ENCODE measurements at places on chromosomes 1 and 21. TPM values are rescaled to one million over a fixed set of nuclear protein-coding genes. Genes with fewer than 3 reads are reported as not detected.

Gene FRRS1
- 6.2 TPM for total RNA-seq

Gene PADI1
- total RNA-seq, result 0.18 TPM

DNA sequence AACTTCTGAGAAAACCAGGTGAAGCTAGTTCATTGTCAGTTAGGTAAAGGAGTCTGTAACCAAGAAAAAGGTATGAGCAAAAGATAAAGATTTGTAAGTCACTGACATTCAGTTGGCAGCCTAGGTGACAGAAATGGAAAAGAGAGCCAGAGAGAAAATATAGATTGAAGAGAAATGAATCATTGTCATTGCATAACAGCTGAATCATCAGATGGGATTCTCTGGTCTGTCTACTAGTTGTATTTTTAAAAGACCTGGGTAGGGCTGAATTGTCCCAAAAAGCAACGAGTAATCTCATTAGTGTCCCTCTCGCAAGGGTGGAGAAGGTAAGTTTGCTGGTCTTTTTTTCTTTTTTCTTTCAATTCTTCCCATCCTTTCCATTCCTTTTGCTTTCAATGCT is 36.6 kb downstream of the PTGS2 start:
- DNase-seq, result no peak
- peaks cover 4% of the 10 kb centered on the region for H3K4me1 ChIP-seq
- no peak overlapping the region for H3K27ac ChIP-seq
- no peaks in the 10 kb centered on the region for H3K27me3 ChIP-seq
- H3K36me3 ChIP-seq, result no peaks in the 10 kb centered on the region

DNA sequence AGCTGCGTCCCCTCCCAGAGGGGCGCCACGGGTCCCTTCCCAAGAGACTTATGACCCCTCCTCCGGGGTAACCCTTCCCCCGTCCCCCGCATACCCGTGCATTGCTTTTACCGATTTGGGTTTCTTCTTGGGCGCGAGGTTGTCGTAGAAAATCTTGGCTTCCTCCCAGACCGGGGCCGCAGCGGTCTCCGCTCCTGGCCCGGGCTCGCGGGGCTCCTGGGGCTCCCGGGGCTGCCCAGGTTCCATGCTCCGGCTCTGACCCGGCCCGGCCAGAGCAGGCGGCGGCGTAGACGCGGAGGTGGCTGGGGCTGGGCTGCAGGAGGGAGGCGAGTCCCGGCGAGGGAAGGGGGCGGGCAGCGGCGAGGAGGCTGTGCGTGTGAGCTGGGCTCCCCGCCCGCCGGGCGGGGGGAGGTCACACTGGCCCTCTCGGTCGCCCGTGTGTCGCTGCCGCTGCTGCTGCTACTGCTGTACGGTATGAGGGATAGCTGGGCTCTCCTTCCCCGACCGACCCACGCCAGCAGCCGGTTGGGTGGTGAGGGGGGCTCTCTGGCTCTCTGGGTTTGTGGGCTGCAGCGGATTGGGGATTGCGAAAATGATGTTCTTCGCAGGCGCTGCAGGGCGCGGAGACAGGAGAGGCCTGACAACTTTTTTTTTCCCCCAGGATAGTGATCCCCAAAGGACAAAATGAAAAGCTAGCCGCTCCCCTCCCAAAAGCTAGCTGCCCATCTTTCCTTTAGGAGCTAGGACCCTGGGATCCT is at the start of gene NT5C1A:
Gene NT5C1A, minus strand, starts transcription at position 315 of the 758 bp plus-strand sequence. Its CDS starts 69 bp downstream, at position 246.
- no peaks in the 10 kb centered on the region for H3K36me3 ChIP-seq
- peaks cover 100% of the 10 kb centered on the region for H3K27me3 ChIP-seq
- H3K4me1 ChIP-seq, result no peaks in the 10 kb centered on the region
- H3K4me3 ChIP-seq, result peak within 1 kb of the TSS; percentile 63
- no peak within 1 kb of the TSS for H3K27ac ChIP-seq
- peak; percentile 48 for DNase-seq

DNA sequence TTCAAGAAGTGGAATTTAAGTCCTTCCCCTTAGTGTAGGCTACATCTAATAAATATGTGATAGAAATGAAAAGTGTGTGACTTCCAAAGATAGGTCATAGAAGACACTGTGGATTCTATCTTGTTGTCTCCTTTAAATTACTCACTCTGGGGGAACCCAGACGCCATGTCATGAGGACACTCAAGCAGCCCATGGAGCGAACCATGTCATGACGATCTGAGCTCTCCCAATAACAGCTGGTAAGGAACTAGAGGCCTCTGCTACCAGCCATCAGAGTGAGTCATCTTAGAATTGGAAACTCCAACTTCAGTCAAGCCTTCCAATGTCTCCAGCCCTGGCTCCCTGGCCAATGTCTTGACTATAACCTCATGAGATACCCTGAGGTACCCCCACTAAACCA is 6.3 kb downstream of the COA7 start:
- H3K27me3 ChIP-seq, result no peaks in the 10 kb centered on the region
- H3K27ac ChIP-seq, result no peak overlapping the region
- DNase-seq, result no peak
- peaks cover 52% of the 10 kb centered on the region for H3K36me3 ChIP-seq
- H3K4me1 ChIP-seq, result peaks cover 8% of the 10 kb centered on the region
- no peak overlapping the region for H3K4me3 ChIP-seq

Gene OR2L3
- not detected for total RNA-seq

GRCh38 chr1:182888736-182889531 is 49.8 kb downstream of the DHX9 start:
- no peak overlapping the region for H3K4me3 ChIP-seq
- H3K27me3 ChIP-seq, result no peaks in the 10 kb centered on the region
- H3K27ac ChIP-seq, result peak overlapping the region; percentile 81
- peaks cover 12% of the 10 kb centered on the region for H3K4me1 ChIP-seq

- peaks cover 4% of the 10 kb centered on the region for H3K36me3 ChIP-seq
- H3K27me3 ChIP-seq, result no peaks in the 10 kb centered on the region
- H3K4me3 ChIP-seq, result no peak overlapping the region
Observed at GRCh38 chr1:218711001-218711400, 365.9 kb downstream of the TGFB2 start.

DNA sequence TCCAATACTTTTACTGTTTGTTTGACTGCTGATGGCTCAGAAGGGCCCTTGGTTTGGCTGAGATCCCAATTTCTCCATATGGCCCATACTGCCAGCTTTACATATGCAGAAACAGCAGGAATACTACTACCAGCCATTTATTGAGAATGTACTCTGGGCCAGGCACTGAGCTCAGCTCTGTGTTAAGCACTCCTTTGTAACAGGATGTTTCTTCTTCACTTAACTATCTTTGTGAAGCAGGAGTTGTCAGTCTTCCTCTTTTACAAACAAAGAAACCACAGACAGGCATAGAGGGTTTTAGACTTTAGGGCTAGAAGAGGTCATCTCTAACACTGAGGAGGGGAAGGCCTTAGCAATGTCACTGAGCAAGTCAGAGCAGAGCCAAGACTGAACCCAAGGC is 8.3 kb downstream of the HMGCL start:
- no peak overlapping the region for H3K4me3 ChIP-seq
- H3K4me1 ChIP-seq, result no peaks in the 10 kb centered on the region
- DNase-seq, result no peak
- H3K36me3 ChIP-seq, result peaks cover 20% of the 10 kb centered on the region
- H3K27ac ChIP-seq, result no peak overlapping the region
- no peaks in the 10 kb centered on the region for H3K27me3 ChIP-seq

DNA sequence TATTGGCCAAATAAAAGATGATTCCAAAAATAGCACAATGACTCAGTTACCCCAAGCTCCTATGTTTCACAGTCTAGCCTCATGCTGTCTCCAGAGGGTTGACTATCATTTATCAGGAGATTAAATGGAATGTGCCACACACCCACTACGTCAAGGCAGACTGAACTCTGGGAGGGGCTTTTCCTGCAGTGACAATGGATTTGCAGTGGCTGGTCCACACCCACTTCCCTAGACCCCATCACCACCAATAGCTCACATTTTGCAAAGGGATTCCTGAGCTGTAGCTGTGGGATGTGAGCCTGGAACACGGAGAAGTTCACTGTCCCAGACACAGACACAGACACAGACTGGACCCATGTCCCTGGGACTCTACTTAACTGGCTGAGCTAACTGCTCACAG is 77.1 kb downstream of the HLCS start:
- peaks cover 18% of the 10 kb centered on the region for H3K4me1 ChIP-seq
- DNase-seq, result no peak
- no peak overlapping the region for H3K4me3 ChIP-seq
- peaks cover 6% of the 10 kb centered on the region for H3K36me3 ChIP-seq
- H3K27me3 ChIP-seq, result no peaks in the 10 kb centered on the region
- H3K27ac ChIP-seq, result no peak overlapping the region

GRCh38 chr1:244161236-244161510 is 110.1 kb downstream of the ZBTB18 start:
- peaks cover 3% of the 10 kb centered on the region for H3K36me3 ChIP-seq
- peaks cover 14% of the 10 kb centered on the region for H3K4me1 ChIP-seq
- H3K4me3 ChIP-seq, result no peak overlapping the region
- no peak overlapping the region for H3K27ac ChIP-seq

DNA sequence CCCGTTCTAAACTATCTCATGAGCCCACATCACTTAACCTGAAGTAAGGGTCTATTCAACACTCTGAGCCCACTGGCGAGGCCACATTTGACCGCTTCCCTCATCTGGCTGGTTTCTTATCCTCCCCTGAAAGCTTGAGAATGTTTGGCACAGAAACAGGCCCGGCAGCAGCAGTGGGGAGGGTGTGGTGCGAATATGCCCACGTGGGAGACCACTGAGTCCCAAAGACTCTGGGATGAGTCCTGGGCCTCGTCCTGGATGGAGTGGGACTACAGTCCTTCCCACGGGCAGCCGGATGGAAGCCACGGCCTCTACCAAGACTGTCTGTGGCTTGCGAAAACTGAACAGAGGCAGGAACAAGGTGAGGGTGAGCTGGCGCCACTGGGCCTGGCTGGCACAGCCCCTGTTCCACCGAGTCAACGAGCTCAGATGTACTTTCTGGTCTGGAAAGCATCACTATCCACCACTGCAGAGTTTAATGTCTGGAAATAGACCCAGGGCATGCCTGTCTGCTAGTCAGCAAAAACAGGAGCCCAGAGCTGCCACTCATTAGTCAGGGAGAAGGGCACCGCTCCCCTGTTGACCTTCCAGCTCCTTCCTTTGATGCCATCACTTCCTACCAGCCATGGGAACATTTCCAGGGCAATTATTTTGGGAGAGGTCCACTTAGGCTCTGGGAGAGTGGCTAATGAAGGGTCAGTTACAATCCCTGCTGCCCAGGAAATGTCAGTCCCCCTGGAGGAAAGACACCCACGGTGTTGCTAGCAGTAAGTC is 386.6 kb downstream of the MATN1 start:
- no peak for DNase-seq
- no peaks in the 10 kb centered on the region for H3K36me3 ChIP-seq
- no peaks in the 10 kb centered on the region for H3K27me3 ChIP-seq
- no peak overlapping the region for H3K4me3 ChIP-seq

Gene SLC25A33
- total RNA-seq, result 8.8 TPM
